Stomach (tissue), 19 donors: ENCODE measurements at places on chromosomes 1 and 21.
A peak's percentile ranks its signal among the peaks of the same experiment; 100 is the strongest.

GRCh38 chr1:1959459-1959839 is 40.4 kb upstream of the TMEM52 start:
- no peak for DNase-seq

- DNase-seq: no peak
These were observed at the start of gene PLA2G2F for GRCh38 chr1:20138961-20139550. TSS of gene PLA2G2F (plus strand) at chr1:20139323. CDS start at chr1:20139428, 105 bp downstream.

- DNase-seq: no peak
These were observed 55.4 kb downstream of the NPHP4 start for GRCh38 chr1:5936621-5937372.

- DNase-seq: no peak
These were observed 61.8 kb upstream of the LRRC8D start for GRCh38 chr1:89759036-89759435.

DNA sequence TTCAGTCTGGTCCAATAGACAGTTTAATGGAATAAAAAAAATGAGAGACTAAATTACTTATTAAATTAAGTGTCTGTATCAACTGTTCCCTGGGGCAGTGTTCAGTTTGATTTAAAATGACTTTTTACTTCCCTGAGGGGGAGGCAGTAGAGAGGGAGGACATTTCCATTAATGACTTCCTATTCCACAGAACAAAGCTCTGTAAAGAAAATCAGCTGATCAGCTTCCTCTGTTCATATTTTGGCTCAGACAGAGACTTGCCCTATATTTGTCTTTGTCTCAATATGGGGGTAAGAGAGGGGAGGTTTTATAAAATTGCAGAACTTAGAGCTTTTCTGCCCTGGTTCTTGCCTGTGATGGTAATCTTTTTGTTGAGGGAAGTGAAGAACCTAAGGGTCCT is 8.4 kb downstream of the CFAP126 start:
- no peak for DNase-seq

GRCh38 chr1:183844806-183845205 is 39.9 kb downstream of the RGL1 start:
- no peak for DNase-seq

DNA sequence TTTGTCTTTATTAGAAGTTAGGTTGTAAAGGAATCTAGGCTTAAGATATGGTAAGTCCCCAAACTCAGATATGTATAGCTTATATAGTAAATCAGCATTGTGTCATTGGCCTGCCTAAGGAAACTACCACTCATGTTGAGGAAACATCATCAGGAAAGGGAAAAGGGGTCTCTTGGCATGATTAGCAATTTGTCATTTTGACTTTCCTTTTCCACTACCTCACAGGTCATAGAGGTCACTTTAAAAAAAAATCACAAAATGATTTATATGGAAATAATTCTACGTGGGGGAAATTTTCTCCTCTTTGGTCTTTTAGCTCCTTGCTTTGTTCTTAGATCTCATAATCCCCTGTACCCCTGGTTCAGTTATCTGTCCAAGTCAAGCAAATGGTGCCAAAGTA is 213.5 kb downstream of the RPS6KC1 start:
- peak; percentile 28 for DNase-seq

DNA sequence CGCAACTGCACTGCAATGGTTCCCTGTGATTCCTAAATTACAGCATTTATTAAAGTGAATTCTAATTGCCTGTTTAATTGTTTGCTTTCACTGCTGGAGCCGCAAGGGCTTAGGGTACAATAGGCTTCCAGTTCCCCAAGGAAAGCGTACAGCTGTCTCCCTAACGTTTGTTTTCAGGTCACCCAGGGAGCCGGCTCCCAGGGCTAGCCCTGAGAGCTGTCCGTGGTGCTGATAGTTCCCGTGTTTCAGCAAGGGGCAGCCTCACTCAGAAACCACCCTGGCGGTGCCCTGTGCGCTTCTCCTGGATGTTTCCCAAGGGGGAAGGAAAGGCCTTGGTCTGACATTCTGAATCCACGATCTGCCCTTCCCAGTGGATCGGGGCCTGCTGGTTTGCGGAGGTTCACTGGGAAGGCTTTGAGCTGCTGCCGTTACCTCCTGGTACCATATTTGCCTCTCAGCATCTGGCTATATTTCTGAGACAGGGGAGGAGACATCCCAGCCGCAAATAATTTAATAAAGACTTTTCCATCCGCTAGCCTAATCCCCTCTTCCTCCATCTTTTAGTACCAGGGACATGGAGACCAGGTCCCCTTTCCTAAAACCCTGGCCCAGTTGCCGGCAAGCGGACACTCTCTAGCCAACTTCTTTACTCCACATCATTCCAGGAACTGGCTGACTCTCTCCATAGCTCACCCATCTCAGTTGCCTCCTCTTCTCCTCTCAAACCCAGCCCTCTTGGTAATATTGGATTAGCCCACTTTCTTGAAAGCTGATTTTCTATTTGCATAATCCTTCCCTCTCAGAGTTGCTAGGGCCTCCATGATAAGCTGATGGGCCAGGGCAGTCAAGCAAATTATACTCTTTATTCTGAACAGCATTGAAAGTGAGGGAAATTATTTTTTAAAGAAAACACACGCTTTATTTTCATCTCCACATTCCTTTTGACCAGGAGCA is 149.0 kb downstream of the IGSF21 start:
- peak; percentile 87 for DNase-seq

DNA sequence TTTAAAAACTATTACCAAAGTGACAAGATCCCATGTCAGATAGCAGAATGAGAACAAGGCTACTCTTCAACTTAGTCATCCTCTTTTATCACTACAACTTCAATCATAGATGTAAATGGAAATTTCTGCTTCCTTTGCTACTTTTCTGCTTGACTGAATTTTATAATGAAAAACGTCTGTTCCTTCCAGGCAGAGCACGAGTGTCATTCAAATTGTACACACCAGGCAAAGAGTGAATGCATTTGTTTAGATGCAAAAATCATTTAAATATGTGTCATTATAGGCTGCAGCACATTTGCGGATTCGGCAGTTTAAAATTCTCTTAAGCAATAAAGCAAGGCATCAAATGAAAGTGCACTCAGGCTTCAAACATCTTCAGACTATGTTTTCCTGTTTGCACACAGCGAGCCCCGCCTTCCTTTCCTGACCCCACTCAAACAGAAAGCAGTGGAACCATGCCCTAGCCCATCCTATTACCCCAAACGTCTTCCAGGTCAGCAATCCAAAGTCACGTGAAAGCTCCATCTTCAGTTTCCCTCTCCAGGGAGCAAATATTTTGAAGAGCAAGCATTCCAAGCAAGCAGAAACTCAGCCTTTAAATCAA is 99.6 kb downstream of the APP start:
- no peak for DNase-seq

GRCh38 chr1:64829411-64830029 is 84.6 kb downstream of the RAVER2 start:
- no peak for DNase-seq

DNA sequence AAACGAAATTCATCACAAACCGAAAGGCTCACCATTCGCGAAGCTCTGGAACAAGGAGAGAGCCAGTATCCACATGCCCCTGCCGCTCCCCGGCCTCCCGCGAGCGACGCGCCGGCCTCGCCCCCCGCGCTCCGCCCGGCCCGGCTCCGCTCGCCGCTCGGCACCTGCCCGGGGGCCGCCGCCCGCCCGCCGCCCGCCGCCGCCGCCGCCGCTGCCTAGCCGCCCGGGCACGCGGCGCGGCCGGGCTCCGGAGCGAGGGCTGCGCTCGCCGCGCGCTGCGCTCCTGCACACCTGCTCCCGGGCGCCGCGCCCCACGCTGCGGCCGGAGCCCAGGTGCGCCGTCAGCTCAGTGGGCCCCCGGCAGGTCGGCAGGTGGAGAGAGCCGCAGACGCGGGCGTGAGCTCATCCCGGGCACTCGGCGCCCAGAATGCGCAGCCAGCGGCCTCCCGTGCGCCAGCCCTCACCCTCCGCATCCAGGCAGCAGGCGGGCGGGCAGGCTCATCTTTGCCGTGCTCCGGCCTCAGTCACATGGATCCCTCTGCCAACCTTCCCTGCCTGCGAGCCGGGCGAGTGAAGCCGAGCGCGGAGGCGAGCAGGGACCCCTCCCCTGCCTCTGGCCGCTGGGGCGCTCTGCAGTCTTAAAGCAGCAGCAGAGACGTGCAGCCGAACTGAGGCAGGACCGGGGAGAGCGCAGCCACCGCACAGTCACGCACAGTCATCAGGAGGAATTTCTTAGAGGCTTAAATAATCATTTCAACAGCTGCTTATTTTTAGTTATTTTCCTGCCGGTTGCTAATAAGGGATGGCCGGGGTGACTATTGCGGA is at the start of gene DSCAM:
Gene DSCAM, minus strand, starts transcription at position 572 of the 825 bp plus-strand sequence. Its CDS starts 497 bp downstream, at position 75.
- peak; percentile 57 for DNase-seq

- DNase-seq: peak; percentile 86
These were observed 498.1 kb downstream of the LMO4 start for GRCh38 chr1:87826681-87827251.

DNA sequence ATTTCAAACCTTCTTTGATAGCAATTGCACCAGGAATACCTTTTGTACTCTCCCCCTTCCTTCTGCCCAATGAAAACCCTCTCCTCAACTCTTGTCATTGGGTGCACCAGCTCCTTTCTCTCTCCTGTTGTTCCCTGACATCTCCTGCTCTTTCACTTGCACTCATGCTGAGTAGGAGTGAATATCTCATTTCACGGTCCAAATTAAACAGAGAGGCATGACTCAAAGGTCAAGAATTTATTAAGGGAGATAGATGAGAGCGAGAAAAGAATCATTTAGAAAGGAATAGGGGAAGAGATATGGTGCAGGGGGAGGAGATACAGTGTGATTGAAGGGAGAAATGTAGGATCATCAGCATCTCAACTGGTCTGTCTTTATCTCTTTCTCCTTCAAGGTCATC is 22.1 kb downstream of the AIM2 start:
- no peak for DNase-seq

DNA sequence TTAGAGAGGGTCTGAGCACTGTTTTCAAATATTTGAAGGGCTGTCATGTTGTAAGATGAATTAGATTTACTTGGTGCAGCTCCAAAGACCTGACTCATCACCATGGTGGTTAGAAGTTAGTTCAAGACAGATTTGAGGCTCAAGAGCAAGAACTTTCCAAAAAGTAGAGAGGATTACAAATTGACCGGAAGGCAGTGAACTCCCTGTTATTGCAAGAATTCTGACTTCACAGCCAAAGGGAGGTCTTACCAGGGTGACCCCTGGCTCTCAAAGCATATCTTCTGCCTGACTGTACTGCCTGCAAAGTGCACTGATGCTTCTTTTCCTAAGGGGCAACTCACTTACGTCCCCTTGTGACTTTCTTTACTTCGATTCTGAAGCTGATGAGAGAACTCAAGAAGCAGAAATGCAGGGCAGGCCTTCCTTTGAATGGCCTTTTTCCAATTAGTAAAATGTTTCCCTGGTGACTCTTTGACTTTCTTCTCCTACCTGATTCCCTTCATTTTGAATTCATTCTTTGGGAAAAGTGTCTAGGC is 86.4 kb downstream of the NAV1 start:
- no peak for DNase-seq

- DNase-seq: no peak
These were observed 1.2 kb upstream of the KCNE1 start for GRCh38 chr21:34513129-34513675.

DNA sequence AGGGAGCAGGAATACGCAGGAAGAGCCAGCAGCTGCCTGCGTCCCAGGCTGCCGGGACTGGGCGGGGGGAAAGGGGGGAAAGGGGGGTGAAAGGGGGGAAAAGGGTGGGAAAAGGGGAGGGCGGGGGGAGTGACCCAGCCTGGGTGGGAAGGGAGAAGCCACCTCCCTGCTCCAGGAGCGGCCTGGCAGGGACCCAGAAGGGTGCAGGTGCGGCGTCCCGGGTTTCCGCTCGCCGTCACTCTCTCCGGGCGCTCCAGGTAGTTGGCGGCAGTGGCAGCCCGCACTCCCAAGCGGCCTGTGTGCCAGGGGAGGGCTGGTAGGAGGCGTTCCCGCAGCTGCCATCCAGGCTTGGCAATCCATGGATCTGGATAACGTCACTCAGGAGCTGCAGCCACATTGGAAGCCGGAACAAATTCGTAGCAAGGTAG is 141.0 kb upstream of the NGF start:
- peak; percentile 70 for DNase-seq

- DNase-seq: no peak
These were observed 26.2 kb downstream of the TCP10L start for GRCh38 chr21:32559006-32559610.

- DNase-seq: no peak
These were observed 6.1 kb downstream of the NPPA start for GRCh38 chr1:11841245-11842153.

DNA sequence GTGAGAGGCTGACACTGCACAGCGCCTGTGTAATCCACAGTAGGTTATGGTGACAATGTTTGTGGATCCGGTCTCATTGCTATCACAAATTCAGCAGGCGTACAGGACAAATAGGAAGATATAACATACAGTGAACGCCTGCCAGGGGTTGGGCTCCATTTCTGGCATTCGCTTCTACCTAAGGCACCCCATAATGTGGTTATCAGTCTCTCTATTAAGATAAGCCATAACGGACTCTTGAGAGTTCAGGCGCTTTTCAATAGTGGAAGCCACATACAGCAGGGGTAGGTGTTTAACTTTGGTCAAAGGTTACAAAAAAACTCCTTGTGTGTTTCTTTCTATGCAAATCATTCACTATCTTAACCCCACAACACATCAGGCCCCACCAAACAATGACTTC is 72.8 kb downstream of the SIPA1L2 start:
- DNase-seq: no peak

GRCh38 chr1:31498376-31499040 is 77.8 kb upstream of the TINAGL1 start:
- DNase-seq: no peak

DNA sequence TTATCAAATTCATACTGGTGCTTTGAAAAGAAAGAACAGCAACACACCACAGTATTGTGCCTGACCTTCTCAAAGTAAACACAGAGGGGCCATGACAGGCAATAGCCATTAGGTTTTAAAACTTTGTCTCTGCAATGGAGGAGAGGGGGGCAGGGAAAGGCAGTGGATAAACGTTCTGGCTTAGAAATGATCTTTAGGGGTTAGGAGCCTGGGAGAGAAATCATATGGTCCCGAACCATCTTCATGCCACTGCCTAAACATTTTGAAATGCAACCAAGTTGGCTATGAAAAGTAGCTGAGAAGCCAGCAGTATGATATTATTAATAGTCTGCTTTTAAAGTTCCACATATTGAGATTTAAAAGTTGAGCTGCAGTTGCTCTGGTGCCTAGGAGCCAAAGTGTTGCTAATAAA is 39.8 kb downstream of the PLPP3 start:
- no peak for DNase-seq

DNA sequence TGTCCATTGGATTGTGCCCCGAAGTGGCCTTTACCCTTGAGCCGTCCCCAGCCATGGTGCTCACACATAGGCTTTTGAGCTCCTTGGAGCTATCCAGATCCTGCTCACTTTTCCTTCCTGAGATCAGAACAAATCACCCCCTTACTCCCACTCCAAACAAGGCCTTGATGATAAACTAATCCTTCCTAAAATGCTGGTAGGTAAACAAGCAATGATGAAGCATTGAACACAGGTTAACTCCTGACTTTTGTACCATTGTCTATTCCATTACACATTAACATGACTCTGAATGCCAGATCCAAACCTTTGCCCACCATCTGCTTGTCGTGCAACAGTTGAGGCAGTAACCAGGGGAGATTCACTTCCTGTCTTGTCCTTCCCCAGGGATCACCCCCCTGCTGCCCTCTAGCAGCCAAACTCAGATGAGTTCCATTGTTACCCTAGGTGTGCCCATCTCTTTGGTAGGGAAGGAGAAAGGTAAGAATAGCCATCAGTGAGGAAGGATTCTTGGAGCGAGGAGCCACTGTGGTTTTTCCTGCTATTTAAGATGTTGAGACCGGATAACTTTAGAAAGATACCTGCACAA is 79.5 kb upstream of the DNAJC6 start:
- no peak for DNase-seq
